ENCODE measurements at places on chromosomes 5 and 9.

DNA sequence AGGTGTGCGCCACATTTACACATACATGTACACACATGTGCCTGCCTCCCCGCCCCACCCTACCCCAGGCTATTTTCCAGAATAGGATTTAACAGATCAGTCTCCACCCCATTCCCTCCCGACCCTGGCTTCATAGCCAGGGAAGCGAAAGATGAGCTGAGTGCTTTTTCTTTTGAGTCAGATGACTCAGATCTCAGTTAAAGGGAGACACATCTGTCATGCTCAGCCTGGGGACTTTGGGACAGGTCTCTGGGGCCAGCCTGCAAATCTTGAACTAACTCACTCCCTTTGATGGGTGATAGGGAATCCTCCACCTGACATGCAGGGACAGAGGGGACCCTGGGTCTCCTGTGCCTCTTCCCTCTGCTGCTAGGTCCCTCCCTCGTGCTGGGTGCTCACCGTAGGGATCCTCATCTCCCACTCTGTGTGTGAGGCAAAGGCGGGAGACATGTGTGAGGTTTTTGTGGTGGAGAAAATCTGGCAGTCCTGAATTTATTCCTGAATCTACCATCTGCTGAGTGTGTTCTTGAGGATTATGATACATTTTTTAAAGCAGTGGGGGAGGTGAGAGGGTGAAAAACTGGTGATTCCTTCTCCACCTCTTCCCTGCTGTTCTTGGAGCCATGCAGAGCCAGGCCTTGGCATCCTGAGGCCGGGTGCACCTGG lies 37.7 kb downstream of the NEUROG1 start:
- DNase-seq = no peak

- no peak for DNase-seq
These were observed 137.6 kb upstream of the ZNF618 start for GRCh38 chr9:113738496-113738892.

DNA sequence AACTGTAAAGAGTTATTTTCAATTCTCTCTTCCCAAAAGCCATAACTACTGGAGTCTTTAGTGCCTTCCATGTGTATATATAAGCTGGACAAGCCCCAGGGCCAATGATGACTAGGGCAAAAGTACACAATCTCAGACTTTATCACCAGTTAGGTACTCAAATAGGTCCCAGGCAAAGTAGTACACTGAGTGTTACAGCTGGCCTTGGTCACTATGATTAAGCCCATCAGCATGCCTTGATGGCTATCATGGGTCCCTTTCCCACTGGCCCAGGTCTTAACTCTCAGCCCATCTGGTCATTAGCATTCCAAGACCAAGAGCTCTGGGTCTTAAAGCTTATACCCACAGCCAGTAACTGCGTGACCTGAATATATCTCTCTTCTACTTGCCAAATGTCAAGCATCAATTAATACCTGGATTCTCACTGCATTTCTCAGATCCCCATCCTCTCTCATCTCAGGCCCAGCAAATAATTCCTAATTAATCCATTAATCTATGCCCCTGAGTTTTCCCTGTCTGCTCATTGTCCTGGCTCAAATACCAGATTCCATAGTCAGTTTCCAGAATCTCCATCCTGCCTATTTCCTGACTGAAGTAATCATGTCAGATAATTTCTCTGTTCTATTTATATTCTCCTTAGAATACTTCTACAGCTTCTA lies 62.3 kb downstream of the NR6A1 start:
- no peak for DNase-seq

DNA sequence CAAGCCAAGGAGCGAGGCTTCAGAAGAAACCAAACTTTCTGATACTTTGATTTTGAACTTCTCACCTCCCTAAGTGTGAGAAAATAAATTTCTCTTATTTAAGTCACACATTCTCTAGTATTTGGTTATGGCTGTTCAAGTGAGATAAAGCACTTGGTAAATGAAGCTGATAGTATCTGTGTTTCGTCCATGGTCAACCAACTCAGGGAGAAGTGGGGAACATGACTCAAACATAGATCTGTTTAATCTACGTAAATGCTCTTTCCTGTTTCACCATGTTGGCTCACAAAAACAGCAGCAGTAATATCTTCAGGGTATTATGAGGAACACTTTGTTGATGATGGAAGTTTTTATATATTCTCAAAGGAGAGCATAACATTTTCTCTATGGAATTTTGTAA lies 2167.2 kb upstream of the C9orf72 start:
- DNase-seq = no peak

GRCh38 chr5:89228355-89228754 lies 345.4 kb upstream of the MEF2C start:
- DNase-seq = no peak

DNA sequence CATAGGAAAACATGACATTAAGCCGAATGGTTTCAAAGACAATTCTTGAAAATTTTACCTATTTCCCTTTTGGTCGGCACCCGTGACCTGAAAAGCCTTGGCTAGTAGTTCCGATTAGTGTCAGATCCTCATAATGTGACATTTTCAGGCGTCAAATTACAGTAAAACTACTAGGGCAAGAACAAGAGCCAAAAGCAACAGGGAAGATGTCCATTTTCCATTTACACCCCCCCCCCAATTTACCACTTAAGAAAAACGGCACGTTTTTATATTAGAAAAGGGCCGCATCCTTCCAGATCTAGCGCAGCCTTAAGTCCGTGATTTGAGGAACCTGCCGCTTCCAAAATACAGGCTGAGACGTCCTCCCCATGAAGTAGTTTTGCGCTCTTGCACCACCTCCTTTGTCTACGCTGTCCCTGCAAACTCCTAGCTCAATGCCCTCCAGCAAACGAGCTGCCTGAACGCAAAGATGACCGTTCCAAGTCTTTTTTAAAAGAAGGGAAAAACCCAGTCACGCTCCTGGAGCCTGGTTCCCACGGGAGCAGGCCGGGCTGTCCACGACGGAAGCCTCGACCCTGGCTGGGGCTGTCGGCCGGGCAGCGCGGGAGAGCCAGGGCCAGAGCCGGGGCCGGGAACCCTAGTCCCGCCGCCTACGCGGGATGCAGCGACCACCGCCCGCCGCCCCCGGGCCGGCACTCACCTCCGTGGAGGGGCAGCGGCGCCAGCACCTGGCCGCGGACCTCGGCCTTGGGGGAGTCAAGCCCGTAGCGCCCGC lies 616 bp downstream of the RNF130 start:
- DNase-seq = no peak

- DNase-seq = no peak
These were observed 43.5 kb downstream of the FBN2 start for GRCh38 chr5:128494516-128494915.

GRCh38 chr9:32776201-32776600 lies 7.1 kb upstream of the TMEM215 start:
- no peak for DNase-seq
